Stimulated activated CD4-positive, alpha-beta T cell treated with anti-CD3 and anti-CD28 coated beads, Interleukin-4, amount 100 ng/mL, for 48 hours (primary cell): ENCODE measurements at places on chromosomes 7 and 10.

DNA sequence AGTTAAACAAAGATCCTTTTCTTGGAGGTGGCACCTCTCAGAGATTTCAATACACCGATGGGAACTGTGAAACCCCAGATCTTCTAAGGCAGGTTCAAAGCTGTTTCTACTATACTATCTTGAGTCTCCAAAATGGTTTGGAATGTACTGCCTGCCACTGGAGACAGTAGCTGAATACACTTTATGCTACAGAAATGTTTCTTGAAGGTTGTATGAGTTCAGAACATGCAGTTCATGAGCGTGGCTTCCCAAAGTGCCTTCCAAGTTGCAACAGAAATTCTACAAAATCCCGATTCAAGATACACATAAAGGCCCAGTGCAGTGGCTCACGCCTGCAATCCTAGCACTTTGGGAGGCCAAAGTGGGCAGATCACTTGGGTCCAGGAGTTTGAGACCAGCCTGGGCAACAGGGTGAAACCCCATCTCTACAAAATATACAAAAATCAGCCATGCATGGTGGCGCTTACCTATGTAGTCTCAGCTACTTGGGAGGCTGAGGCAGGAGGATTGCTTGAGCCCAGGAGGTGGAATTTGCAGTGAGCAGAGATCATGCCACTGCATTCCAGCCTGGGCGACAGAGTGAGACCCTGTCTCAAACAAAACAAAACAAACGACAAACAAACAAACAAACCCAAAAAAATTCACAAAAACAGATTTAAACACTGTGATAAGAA lies 36.3 kb downstream of the FAM171A1 start:
- no peak for DNase-seq

- no peak for DNase-seq
These were observed 526.4 kb downstream of the KIF20B start for GRCh38 chr10:90227786-90228185.

- DNase-seq, result no peak
These were observed 162.2 kb downstream of the RAPGEF5 start for GRCh38 chr7:22194658-22195273.

DNA sequence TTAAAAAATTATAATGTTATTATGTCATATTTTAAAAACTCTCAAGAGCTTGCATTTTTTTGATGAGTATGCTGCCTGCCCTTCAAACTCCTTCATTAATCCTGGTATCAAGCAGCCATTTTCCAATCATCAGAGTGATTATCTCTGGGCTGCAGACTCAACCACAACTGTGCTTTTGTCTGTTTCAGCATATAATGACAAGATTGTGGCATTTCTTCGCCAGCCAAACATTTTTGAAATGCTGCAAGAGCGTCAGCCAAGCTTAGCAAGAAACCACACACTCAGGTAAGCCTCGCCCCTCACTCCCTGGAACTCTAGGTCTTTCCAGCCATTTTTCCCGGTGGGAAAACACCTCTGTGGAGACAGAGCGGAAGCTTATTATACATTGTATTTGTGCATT lies 90.0 kb upstream of the STK17A start:
- no peak for DNase-seq

DNA sequence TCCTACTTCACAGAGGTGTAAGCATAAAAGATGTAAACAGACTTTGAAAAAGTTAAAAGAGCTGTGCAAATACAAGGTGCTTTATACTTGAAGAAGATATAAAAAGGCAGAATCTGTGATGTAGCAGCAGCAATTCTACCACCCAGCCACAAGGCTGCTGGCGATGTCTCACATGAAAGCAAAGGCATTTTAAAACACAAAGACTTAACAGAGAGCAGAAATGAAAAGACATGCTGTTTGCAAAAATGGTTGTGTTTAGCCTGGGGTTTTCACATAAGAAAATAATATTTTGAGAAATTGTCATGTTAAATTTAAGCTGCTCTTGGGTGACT lies 85.5 kb upstream of the ZNF800 start:
- no peak for DNase-seq
